KBM-7 (cell line): ENCODE measurements at places on chromosomes 1 and 21.

GRCh38 chr1:27662707-27663393, 9.1 kb downstream of the IFI6 start:
- peak; percentile 96 for DNase-seq

DNA sequence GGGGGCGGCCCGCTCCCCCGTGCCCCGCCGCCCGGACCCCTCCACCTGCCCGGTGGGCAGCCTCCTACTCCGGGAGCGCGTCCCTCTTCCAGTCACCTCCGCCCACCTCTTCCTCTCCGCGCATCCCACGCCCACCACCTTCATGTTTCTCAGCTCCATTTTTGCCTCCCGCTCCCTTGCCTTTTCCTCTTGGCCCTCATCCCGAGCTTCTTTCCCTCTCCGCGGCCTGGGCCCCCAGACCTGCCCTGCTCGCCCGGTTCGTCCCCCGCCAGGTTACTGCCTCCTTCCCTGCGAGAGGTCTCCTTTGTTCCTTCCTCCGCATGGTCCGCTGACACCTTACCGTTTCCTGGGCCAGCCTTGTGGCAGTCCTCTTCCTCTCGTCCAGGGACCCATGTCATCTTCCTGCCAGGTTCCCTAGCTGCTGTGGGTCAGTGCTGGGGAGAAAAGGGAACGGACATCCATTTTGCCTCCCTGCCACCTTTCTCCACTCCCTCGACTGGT, 563 bp downstream of the QSOX1 start:
- peak; percentile 34 for DNase-seq

GRCh38 chr21:27740084-27740483, 773.2 kb upstream of the ADAMTS5 start:
- DNase-seq = no peak

DNA sequence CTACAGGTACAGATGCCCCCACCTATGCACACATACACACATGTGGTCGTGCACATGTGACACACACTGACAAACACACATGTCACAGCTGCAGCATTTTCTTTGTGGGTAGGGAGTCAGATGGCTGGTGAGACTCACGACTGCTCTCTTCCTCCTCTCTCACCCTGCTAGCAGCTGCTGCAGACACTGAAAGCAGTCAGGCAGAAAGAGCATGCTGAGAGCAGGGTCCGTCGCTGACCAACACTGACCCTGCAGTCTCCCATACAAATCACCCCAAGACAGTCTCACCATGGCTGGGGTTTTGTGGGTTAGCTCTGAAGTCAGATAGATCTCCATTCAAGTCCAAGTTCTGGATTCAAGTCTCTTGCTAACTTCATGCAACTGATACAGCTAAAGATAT, 188.3 kb downstream of the ASTN1 start:
- no peak for DNase-seq

GRCh38 chr1:35115459-35116383, 36.5 kb downstream of the ZMYM1 start:
- DNase-seq = no peak

GRCh38 chr1:19163261-19163660, 46.8 kb downstream of the UBR4 start:
- DNase-seq = no peak

GRCh38 chr1:39063775-39064174, 37.6 kb downstream of the NDUFS5 start:
- no peak for DNase-seq

GRCh38 chr21:37758982-37759381, 157.3 kb downstream of the KCNJ6 start:
- DNase-seq = peak; percentile 19

GRCh38 chr1:227947386-227947675, 401 bp downstream of the WNT9A start:
- no peak for DNase-seq

DNA sequence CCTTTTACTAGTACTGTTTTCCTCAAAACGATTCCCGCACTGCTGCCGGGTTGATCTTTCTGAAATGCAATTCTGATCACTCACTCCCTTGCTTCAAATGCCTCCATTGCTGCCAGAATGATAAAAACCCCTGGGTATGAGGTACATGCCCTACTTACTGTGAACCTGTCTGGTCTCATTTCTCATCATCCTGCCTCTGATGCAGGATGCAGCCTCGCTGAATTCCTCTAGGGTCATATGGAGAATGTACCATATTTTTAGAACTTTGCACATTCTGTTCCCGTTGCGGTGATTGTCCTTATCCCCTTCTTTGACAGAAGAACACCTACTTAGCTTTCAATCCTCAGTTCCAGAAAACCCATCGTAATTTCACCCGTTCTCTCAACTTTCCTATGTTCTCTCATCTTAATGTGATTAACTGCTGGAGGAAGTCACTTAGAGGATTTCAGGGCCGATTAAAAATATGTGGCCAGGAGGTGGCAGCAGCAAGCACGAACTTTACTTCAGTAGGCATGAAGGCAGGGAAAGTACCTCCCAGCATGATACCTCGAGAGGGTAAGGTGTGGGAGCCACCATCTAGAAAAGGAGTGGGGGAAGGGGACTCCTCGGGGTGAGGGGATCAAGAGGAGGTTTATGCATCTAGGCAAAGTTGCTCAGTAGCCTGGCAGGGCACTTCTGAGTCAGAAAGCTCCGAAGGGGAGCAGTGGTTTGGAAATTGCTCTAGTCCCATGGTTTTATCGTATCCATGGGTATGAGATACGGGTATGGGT, 361.5 kb upstream of the ZP4 start:
- DNase-seq = peak; percentile 64

DNA sequence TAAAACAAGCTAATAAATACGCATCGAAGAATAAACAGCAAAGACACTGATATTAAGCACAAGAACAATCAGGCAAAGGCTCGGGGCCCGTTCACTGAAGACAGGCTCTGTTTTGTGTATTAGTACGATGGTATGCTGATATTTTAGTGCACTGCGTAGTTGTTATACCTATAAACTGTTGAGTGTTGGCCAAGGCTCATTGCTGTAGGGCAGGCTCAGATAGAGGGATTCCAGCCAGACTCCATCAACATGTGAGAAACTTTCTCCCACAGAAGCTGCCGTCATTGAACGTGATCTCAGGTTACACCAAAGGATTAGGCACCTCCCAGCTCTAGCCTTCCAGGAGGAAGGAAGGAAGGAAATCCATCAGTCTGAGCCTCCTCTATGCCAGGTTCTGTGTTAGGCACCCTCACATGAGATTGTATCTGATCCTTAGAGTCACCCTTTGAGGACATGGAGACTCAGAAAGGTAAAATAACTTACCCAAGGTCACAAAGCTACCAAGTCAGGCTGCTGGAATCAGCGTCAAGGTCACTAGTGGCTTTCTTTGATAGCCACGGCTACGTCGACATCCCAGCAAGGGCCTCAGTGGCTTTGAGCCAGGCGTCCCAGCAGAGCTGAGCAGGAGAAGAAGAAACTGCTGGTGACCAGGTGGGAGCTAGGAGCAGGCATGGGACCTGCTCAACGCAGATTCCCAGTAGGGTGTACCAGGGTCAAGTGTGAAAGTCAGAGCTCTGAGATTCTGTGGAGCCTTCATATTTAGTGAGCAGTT, 14.8 kb downstream of the BCAR3 start:
- no peak for DNase-seq

DNA sequence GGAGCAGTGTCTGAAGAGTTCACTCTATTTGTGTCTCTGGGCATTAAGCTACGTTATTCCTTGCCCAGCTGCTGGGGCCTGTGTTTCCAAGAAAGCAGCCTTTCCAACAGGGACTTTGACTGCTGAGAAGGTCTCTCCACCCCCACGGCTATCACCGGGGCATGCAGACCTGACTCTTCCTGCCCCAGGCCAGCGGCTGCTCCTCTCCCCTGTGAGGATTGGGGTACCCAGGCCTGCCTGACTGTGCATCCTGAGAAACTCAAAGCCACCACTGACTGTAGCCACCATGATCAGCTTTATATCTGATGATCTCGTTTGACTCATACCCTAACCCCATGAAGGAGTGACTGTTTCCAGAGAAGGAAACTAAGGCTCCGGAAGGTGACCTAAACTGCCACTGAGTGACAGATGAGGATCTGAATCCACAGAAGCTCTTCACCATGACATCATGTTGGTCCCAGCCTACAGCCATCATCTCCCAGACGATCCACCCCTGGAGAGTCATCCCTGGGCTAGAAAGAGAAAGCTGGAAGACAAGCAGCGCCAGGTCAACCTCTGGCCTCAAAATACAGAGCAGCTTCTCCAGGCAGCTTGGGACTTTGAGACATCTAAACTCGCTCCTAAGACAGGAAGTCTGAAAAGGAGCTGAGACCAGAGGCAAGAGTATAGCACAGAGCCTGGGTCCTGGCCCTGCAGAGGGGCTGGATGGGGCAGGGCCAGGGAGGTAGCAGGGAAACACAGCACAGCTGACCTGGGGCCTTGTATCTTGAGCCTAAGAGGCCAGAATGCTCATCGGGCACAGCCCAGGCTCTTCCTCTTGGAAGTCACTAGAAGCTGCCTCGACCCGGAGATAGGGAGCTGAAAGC, 244.0 kb upstream of the VAMP3 start:
- DNase-seq = no peak

DNA sequence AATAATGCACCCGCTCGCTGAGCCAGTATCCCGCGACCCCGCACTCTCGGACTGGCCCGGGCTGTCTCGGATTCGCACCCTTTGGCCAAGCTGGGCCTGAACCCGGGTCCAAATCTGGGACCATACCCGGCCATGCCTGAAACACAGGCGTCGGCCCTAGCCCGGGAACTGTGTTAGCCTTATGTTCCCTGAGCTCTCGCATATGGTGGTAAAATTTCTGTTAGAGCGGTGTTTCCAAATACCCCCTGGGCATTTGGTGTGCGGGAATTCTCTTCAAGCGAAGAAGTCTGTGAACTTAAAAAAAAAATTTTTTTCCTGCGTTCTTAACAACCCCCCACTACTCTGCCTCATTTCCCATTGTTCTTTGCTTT, 3.1 kb downstream of the RNF220 start:
- no peak for DNase-seq

DNA sequence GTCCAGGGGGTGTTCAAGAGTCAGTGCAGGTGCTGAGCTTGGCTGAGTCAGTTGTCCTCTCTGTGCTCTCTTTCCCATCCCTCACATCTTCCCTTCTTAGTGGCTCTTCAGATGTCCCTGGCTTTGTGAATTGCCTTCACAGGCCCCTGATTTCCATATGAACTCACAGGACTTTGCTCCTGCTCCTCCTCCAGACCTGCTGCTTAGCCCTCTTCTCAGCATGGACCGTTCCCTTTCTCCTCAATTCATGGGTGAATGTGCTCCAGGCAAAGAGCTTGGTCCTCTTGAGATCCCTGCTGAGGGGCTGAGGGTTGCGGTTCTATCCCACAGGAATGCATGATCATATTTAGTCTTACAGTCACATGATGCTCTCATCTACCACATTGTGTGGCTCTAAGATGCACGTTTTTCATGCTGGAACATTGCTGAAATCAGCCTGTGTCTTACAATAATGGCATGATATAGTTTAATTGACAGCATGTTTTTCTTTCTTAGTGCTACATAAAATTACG, 30.5 kb downstream of the CACNA1E start:
- no peak for DNase-seq

- no peak for DNase-seq
Observed at GRCh38 chr1:85577419-85578320, 2.9 kb upstream of the CCN1 start.

- DNase-seq = no peak
Observed at GRCh38 chr1:53681351-53681976, 57.5 kb downstream of the GLIS1 start.

- DNase-seq = no peak
Observed at GRCh38 chr1:56453016-56453415, 126.3 kb downstream of the PLPP3 start.

DNA sequence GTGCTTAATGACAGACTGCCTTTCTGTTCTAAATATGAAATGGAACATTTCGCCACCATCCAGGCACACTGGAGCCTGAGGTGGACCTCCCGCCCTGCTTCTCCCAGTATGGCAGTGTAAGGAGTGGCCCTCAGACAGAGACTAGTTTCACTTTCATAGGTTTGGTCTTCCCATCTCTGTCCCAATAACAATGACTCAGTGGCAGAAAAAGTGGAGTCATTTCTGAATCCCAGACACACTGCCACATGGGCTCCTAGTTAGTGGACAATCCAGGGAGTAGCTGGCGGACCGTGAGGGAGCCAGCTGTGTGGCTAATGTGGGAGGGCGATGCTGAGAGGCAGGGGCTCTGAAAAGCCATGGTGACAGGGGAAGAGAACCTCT, 95.6 kb upstream of the TSPAN2 start:
- DNase-seq = no peak

DNA sequence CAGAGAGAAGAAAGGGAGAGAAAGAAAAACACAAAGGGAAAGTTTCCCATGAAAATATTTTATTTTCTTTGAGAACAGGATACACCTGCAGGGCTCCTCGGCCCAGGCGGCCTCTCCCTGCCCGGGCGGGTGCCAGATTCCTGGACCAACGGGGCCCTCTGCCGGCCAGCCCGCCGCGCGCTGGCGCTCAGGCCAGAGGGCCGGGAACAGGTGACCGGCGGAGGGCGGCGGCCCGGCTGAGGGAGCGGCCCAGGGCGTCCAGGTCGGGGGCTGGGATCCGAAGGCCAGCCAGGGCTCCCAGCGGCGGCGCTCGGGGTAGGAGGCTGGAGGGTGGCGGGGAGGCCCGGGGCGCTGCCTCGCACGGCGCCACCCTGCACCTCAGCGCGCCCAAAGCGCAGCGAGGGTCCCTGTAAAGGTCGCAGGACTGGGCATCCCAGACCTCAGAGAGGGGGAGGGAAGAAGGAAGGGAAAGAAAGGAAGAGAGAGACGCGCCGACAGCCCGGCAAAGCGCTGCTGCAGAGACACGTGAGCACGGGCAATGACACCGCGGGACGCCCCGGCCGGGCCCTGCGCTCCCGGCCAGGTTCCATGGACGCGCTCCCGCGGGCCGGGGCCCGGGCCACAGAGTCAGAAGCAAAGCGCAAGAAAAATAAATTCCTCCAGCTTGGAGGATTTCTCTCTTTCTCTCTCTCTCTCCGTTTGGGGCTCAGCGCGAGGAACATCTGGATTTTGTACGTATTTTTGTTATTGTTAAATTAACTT, 927 bp downstream of the WNT9A start:
- DNase-seq = peak; percentile 64

DNA sequence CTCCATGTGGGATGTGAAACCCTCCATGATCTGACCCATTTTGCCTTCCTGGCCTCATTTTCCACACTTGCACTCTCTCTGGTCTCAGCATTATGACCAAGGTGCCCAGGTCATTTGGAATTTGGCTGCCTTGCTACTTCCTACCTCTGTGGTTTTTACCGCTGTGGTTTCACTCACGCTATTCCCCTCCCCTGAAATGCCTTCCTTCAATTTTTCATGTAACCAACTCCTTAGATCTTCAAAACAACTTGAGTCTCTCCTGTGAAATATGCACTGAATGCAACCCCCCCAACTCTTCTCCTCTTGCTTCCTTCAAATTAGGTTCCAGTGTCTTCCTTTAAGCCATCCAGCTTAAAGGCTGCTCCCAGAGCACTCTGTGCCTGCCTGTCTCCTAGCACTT, 50.1 kb downstream of the PHC2 start:
- DNase-seq = no peak
